ENCODE measurements at places on chromosomes 2 and 18. TPM values are rescaled to one million over a fixed set of nuclear protein-coding genes. Genes with fewer than 3 reads are reported as not detected.

- DNase-seq, result no peak
Measured at GRCh38 chr2:67904566-67904965, 158.2 kb downstream of the C1D start.

GRCh38 chr2:84996909-84997308, 25.9 kb downstream of the KCMF1 start:
- DNase-seq, result no peak

DNA sequence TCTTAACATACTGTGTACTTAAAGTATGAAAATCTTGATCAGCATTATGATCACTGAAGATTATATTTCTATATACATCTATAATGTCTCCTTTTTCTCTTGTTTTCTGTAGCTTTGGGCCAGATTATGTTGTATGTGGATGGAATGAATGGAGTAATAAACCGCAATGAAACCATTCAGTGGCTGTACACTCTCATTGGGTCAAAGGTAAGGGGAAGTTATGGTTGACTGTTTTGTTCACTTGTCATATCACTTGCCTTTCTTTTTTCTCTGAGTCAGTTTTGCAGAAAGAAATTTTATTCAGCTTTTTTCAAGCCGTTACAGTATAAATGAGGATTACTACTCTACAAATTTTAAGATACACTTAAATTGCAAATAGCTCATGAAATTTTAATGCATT, 252.5 kb downstream of the TPGS2 start:
- no peak for DNase-seq

GRCh38 chr2:29567906-29568520, 353.4 kb downstream of the ALK start:
- no peak for DNase-seq

DNA sequence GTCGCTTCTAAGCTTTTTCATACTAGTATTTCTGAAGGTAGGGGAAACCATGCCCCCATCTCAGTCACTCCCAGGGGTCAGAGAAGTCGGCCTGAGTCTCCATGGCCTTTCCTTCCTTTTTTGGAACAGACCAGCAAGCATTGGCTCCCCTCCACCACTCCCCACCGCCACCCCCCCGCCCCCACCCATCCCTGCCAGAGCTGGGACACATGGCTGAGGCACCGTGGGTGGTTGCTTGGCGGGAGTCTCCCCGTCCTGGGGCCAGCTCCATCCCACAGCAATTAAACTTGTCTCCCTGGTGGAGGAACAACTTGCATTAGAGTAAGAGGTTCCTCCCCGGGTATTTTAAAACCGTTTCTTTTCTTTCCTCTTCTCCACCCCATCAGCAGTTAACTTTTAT, 100.8 kb upstream of the TFPI start:
- no peak for DNase-seq

DNA sequence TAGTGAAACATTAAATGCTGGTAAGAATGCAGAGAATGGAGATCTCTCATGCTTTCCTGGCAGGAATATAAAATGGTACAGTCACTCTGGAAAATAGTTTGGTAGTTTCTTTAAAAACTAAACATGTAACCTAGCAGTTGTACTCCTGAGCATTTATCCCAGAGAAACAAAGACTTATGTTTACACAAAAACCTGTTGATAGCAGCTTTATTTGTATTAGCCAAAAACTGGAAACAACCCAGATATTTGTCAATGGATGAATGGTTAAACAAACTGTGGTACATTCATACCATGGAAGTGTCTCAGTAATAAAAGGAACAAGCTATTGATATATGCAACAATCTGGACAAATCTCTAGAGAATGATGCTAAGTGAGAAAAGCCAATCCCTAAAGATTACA, 81.7 kb upstream of the CTAGE1 start:
- DNase-seq, result no peak

DNA sequence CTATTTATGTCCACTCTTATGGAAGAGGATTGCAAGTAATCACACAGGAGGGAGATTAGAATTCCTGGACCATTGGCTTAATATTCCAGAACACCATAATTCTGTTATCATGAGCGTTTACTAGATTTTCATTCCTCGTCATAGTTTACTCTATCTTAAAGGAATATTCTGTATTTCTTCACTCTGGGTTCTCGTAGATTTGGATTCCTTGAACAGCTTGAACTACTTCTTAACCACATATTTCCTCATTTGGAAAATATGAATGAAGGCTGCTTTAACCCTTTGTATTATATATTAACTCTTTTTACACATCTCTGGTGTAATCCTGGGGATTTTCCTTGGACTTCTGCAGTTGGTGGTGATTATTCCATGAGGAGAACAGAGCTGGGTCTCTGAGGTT, 46.3 kb upstream of the CCBE1 start:
- no peak for DNase-seq

DNA sequence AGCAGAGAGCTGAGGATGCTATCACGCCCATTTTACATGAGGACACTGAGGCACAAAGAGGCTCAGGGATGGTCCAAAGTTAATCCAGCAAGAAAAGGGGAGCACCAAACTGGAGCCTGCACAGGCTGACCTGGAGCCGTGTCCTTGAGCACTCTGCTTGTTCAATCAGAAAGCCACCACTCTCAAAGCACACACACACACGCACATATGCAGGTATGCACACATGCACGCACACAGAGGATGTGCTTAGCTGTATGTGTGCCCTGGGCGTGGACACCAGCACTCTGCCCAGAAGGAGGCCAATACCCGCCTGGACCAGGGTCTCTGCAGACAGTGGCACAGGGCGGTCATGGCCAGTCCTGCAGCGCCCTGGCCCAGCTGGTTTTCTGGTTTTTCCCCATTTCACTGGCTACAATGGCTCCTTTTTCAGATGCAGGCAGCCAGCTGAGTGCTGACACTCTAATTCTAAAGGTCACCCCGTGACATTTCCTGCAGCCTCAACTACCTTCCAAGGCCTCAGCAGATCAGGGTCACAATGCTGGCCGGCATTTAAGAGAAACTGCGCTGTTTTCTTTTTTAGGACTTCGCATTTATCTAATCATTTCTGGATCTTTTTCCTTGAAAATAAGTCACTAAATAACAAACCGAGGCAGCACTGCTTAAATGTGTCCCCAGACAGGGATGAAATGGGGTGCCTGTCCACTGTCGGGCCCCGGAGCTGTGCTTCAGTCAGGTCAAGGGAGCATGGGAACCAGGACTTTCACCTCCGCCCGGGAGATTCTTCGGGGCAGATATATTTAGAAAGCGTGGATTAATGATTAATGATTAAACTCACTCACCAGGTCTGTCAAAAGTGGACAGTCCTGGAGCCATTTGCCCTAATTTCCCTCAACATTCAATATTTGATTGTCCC, 104.5 kb downstream of the HDAC4 start:
- no peak for DNase-seq

DNA sequence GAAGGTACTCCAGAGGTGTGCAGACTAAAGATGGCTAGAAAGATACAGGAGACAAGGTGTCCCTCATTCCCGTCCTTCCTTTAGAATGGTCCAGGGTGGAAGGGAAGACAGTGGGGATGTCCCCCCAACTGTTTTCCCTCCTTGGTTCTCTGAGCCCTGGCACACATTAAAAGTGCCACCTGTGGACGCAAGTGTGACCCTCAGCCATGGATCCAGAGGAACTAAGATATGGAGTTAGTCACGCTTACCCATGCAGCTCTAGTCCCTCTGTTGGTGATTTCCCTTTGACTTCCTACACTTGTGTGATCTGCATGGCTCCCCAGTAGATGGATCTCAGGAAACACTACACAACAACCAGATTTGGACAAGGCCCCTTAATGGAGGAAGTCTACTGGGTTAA, 113.1 kb upstream of the SRD5A2 start:
- peak; percentile 0 for DNase-seq

Gene CYP27C1
- 0.35 TPM for total RNA-seq

Gene KLHL41
- 1.8 TPM for total RNA-seq

Gene CLEC4F
- total RNA-seq, result 0.72 TPM

Gene CEP68
- total RNA-seq, result 20.3 TPM

Gene RBKS
- 10.3 TPM for total RNA-seq

Gene GCKR
- total RNA-seq, result 2.2 TPM

Gene TACR1
- total RNA-seq, result 5.1 TPM

Gene ZNF385B
- 10.9 TPM for total RNA-seq

Gene SFT2D3
- total RNA-seq, result 9.3 TPM

All from kidney (tissue), 22 donors.